Activated CD4-positive, alpha-beta T cell treated with anti-CD3 and anti-CD28 coated beads, Interleukin-10, Interleukin-2, amounts not matched to agents 100 ng/mL and 50 ng/mL, durations not matched to agents 16 hours and 8 hours (primary cell): ENCODE measurements at places on chromosomes 7 and 10.

GRCh38 chr10:57785546-57785945 lies 482.1 kb downstream of the IPMK start:
- DNase-seq, result no peak

DNA sequence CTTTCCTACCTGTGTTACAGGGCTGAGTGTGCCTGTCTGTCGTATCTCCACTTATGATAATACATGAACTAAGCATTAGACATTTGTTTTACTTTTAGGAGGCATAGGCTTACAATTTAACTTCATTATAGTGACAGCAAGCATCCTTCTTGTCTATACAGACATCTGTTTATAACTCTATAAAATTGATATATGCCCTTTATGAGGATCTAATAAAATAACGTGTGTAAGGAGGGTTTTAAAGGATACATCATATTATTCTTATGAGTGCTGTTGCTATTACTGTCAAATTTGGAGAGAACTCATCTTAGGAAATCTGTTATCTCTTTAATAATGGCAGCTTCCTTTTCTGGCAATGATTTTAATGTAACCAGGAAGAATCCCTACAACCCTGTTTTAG lies 21.9 kb downstream of the THNSL1 start:
- no peak for DNase-seq

DNA sequence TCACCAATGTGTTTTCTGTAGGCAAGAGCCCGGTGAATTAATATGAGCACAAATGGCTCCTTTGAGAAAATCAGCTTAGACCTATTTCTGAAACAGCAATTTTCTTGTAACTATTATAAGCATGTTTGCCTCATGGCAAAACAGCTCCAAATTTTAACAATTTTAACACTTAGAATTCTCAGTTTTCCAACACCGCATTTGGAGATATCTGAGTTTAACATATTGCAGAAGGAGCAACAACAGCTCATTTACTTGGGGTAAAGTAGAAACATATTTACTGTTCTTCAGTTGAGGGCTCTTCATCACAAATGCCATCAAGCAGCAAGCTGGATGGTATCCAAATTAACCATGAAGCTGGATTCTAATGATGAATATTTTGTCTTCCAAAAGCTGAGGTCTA lies 134.0 kb upstream of the SLC26A5 start:
- DNase-seq, result no peak

GRCh38 chr10:8403711-8404371 lies 349.4 kb downstream of the GATA3 start:
- DNase-seq, result peak; percentile 29

DNA sequence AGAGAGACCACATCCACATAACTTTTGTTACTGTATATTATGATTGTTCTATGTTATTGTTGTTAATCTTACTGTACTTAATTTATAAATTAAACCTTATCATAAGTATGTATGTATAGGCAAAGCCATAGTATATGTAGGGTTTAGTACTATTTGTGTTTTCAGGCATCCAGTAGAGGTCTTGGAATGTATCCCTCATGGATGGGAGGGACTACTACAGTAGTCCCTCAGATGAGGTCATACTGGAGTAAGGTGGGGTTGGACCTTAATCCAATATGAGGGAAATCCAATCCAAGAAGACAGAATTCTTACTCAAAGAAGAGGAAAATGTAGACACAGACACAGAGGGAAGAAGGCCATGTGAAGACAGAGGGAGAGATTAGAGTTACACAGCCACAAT lies 34.1 kb upstream of the MALRD1 start:
- no peak for DNase-seq

- no peak for DNase-seq
Observed at GRCh38 chr7:46440186-46440585, 519.1 kb upstream of the IGFBP3 start.

DNA sequence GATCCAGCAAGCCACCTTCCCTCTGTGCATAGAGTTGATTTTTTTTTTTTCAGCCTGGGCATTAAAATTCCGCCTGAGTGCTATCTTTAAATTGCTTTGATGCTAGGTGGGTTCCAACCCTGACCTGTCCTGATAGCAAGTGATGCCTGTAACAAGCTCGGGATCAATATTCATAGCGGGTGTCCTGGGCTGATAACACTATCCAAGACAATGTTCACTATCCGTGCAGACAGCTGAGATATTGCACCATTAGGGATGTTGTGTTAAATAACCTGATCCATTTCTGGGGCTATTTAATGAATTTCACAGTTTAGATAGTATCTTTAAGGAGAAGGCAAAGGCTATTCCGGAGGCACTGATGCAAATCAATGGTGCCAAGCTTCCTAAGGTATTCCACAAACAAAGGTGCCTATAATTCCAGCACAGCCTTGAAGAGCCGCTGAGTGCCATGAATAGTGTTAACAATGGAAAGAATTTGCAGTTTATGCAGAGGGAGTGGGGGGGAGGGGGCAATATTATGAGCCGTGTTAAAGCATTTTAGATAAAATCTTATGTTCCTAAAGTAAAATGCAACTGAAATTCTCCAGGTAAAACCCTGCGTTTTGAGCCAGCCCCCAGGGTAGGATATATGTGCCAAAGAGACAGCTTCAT lies 4.2 kb upstream of the NKX1-2 start:
- DNase-seq, result no peak

GRCh38 chr10:98649170-98649569 lies 202.4 kb upstream of the HPS1 start:
- DNase-seq, result no peak

GRCh38 chr7:106836816-106837215 lies 28.3 kb upstream of the PIK3CG start:
- DNase-seq, result no peak

- DNase-seq, result no peak
Observed at GRCh38 chr7:7228472-7228871, 46.1 kb downstream of the C1GALT1 start.

- no peak for DNase-seq
Observed at GRCh38 chr10:79068203-79068561, 584 bp upstream of the ZMIZ1 start.

GRCh38 chr7:27179503-27180430 lies 5.3 kb downstream of the HOXA11 start:
- DNase-seq, result peak; percentile 61

- no peak for DNase-seq
Observed at GRCh38 chr7:152527610-152528032, 91.8 kb upstream of the KMT2C start.

DNA sequence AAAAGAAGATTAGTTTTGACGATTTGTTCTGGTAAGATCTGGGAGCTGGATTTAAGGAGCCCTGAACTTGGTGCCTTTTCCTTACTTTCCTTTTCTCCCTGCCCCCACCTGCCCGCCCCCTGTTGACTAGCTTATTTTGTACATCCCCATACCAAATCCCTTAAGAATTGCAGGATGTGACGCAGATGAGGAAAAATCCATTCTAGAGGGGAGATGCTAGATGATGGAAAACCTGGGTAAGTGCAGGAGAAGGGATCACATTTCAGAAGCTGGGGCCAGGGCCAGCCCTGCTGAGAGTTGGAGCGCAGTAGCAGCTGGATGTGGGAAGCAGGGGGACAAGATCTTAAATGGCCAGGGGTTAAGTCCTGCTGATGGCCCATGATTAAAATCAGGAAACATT lies 93.9 kb downstream of the CCDC3 start:
- no peak for DNase-seq

- DNase-seq, result no peak
Observed at GRCh38 chr10:92475357-92475868, 98.5 kb downstream of the IDE start.

DNA sequence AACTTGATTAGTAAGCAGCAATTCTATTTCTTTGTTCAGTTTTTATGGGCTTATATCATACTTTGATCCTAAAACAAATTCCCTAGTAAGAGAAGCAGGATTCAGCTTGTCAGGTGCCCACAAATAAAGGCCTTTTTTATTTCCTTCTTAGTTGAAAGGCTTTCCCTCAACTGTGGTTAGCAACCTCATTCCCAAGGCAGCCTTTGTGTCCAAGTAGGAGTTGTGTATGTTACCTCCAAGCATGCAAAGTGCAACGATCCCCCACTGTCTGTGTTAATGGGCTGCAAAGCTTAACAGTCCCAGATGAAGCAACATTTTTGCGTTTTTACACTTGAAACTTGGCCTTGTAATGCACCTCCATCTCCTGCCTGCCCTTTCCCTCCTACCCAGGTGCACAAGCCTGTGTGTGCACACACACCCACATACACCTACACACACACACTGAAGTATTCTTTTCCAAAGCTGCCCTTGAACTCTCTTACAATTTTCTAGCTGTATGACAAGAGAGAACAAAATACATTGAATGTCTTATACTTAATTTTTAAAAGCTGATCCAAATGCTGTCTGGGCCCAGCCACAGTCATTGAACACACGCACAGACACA lies 278.2 kb downstream of the SNX13 start:
- no peak for DNase-seq

DNA sequence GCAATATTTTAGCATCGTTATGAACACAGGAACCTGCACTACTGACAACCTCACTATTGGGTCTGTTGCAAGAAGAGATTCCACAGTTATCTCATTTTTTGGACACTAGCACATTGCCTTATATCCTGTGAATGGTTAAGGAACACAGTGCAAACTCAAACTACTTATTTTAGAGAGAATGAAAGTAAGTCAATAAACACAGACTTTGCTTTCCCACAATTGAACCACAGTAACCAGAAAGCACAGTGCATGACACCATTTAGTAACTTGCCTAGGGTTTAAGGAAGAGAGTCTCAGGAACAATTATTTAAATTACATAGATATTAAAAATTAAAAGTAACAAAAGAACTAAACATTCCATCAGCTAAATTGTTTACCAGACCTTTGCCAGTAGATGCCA lies 468.8 kb downstream of the ZWINT start:
- DNase-seq, result no peak

DNA sequence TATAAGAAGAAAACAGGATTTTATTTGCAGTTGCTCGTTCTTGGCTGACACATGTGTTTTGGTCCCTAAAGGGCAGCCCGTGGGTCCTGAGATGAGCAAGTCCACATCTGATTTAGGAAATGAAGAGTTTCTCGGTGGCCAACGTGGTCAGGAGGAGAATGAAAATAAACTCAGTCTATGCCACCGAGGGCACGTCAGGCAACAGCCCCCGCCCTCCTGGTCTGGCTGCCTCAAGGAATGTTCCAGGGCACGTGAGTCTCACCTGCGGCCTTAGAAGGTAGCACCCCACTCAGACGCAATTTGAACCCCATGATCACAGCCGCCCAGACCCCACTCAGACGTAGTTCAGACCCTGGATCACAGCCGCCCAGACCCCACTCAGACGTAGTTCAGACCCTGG lies 197.2 kb downstream of the ADARB2 start:
- no peak for DNase-seq

GRCh38 chr10:70124415-70124814 lies 8.2 kb downstream of the AIFM2 start:
- DNase-seq, result no peak

DNA sequence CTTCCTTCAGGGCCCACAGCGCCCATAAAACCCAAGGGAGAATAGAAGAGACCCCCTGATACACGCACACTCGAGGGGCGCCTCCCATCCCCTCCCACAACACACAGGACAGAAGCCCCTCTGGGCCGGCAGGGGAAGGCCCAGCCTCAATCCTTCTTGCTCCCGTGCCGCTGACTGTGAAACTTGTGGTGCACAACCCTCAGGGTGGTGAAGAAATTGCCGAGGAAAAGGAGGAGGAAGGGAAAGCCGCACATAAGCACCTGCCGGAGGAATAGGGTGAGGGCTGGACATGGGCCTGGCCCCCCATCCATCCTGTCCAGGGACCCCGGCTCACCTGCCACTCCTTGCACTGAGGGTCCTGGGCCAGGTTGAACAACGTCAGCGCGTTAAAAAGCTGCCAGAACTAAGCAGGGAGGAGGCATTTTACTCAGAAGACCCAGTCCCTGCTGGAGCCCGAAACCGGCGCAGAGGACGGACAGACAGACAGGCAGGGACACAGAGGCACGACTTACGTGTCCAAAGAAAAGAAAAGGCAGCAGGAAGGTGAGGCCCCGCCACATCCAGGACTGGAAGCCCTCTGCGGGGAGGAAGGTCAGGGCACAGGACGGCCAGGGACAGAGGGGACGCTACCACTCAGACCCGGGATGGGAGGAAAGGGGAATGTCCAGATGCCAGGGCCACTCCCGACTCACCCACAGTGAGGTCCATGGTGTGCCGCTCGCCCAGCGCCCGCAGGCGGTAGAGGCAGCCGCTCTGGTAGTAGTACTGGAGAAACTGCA lies 7.2 kb downstream of the TMEM120A start:
- DNase-seq, result no peak

GRCh38 chr10:24561453-24561852 lies 162.2 kb downstream of the ARHGAP21 start:
- no peak for DNase-seq

DNA sequence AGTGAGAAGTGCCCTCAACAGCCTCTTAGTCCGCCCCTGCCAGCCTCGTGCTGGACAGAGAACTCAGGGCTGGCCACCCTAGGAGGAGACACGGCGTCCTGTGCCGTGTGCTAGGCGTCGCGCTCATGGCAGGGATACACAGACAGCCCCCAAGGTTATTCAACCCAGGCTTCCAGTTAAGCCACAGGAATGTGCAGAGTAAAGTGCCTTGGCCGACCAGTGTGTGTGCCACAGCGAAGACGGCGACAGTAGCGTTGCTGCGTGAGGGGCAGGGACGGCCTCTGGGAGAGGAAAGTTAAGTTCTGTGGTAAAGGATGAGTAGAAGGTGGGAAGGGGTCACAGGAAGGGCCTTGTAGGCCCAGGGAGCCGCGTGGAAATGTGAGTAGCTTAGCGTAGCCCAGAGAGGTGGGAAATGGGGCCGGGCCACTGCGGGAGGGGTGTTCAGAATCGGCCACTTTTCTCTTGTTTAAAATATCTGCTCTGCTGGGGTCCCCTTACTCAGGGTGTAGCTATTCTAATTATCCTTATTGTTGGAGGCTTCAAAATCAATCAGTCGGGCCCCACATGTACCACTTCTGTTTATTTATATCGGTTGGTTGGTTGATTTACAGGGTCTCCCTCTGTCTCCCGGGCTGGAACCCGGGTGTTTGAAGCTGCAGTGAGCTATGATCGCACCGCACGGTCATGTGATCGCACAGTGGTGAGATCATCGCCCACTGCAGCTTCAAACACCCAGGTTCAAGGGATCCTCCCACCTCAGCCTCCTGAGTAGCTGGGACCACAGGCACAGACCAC lies 24.5 kb downstream of the TMEM120A start:
- no peak for DNase-seq

GRCh38 chr10:100182281-100182680 lies 3.5 kb downstream of the ERLIN1 start:
- DNase-seq, result no peak

- DNase-seq, result no peak
Observed at GRCh38 chr7:111495173-111495810, 67.0 kb downstream of the IMMP2L start.

DNA sequence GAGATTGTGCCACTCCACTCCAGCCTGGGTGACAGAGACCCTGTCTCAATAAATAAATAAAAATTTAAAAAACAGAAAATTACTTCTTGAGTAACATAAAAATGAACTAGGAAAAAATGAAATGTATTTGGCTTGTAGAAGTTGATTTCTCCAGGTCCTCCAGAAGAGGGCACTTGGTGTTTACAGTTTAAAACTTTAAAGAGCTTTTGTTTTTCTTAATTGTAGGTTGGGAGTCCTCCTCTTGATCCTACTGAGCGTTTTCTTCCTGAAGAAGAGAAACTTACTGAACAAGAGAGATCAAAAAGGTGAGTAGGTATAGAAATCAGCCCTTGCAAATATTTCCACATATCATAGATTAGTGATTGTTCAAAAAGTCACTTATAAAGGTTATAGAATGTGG lies 16.2 kb downstream of the KIFBP start:
- peak; percentile 61 for DNase-seq
